ENCODE measurements at places on chromosomes 3 and 15.

- no peak for DNase-seq
Observed at GRCh38 chr15:67779549-67780111, 45.7 kb upstream of the SKOR1 start.

GRCh38 chr15:60283936-60284335, 113.8 kb downstream of the ANXA2 start:
- no peak for DNase-seq

- DNase-seq: no peak
Observed at GRCh38 chr3:100403362-100404249, 2.3 kb downstream of the LNP1 start.

DNA sequence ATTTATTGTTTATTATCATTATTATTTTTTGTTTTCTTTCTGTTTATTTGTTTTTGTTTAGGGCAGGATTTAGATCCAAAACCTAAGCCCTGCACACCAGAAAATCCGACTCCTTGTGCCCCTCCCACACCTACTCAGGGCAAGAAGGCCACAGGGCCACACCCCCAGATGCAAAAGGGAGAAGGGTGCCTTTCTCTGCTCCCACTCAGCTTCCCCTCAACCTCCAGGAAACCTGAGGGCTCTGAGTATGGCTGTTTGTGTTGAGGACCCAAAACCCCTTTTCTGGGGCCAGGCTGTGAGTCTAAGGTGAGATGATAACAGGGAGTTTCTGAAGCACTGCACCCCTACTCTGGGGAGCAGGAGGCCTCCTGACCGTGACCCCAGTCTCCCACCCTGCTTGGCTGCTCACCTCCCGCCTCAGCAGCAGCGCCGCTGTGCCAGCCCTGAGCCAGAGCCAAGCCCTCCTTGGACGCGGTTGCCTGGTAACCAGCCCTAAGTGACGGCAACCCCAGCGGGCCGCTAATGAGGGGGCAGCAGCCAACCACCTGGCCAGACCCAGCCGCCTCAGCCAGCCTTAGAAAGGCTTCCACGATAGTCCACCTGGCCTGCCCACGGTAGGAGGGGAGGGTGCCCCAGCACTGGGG, 6.4 kb upstream of the C15orf39 start:
- no peak for DNase-seq

DNA sequence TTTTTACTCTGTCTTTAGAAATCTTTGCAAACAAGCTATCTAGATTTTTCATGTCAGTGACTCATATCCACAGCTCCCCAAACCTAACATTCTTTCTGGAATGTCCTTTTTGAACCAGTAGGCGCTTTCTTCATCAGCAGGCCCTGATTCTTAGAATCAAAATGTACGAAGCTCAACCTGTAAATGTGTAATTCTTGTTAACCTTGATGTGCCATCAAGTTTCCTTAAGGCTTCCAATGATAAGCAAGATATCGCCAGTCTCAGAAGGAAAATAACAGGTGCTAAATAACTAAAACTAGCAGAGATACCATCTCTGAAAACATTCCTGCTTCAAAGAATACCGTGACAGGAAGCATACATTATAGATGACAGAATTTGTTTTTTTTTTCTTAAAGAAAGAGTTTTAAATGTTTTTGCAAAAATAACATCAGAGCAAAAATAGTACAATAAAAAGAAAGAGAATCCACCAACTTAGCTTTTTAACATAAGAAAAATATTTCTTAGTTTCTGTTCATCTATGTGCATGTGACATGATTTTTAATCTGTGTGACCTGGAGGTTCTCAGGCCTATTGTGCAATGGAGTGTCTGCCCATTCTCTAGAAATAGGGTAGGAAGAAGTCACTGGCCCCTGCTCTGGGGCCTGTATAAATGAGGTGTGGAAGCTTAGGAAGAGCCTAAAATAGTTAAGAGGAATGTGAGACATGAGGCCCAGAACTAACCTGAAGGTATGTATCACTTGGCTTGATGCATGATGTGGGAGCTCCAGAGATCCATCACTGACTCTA, 14.7 kb upstream of the SECISBP2L start:
- no peak for DNase-seq

- DNase-seq: no peak
Observed at GRCh38 chr15:95975212-95975611, 355.3 kb upstream of the NR2F2 start.

DNA sequence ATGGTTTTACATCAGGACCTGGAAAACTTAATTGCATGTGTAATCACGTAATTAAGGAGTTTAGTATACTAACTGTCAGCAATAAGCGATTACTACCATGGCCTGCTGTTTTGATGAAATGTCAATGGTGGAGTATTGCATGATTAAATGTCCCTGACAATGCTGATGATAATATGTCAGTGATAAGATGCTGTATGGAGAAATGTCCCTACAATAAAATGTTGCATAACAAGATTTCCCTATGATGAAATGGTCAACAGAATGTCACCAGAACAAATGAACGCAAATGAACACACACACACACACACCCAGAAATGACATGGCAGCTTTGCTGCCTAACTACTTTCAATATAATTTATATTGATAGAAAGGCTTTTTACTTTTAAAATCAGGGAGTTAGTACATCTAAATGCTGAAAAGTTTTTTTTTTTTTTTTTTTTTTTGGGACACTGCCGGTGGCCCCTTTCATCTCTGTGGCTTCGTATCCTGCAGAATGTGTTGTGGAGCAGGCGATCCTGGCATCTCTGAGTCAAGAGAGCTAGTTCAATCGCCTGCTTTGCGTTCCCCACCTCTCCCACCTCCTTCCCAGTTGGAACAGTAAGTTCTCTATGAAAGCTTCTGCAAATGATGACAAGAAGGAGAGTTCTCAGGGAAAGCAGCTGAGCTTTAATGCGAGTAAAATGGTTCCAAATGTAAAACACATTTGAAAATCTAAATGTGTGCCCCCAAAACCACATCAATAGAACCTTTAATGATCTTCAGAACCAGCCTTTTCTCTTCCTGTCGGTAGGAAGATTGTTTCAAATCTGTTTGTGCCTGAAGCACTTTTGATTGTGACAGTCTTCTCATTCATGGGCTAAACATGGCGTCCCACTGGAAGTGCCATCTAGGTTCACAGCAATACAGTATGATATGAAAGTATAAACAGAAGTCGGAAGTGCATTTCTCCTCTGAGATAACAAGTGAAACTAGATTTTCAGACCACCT, 170.1 kb upstream of the GBE1 start:
- DNase-seq: no peak

DNA sequence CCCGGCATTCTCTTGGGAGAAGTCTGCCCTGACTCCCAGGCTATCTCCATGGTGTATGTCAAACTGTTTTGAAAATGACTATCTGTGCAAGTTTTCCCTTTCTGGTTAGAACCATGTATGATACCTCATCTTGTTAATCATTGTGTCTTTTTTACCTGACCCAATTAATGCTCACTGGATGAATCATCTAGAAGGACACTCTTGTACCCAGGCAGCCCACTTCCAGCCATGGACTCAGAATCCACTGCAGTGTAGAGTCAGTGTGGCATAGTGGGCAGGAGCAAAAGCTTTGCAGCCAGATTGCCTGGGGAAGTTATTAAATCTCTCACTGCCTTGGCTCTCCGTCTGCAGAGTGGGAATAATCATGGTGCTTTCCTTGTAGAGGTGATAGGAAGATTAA, 1.2 kb downstream of the FAM3D start:
- DNase-seq: no peak

DNA sequence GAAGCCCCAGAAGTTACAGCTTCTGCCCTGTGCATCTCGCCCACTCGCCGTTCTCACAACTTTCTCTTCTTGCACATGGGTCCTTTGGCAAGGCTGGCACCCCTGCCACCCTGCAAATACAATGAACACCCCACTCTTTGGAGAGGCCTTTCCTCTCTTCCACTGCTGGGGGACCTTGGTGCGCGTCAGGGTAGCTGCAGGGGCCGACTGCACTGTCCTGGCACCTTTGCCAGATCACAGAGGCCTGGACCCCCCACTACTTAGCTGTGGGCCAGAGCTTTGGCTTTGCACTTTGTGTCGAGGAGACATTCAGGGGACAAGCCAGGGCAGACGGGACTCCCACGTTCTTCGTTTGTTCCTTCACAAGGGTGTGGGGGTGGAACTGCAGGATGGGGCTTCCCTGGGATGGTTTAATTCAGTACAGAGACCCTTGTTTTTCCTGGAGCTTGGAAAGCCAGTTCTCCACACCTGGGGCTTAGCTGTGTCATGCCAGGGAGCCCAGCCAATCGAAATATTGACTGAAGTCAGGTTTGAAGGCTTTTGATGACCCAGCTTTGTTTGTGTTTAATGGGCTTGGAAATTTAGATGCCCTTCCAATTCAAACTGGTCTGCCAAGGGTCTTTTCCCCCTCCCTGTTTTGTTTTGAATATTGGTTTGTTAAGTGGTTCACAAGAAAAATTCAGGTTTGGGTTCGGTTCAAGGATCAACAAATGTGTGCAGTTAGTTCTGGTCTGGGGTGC, 256.1 kb upstream of the TLE3 start:
- no peak for DNase-seq

DNA sequence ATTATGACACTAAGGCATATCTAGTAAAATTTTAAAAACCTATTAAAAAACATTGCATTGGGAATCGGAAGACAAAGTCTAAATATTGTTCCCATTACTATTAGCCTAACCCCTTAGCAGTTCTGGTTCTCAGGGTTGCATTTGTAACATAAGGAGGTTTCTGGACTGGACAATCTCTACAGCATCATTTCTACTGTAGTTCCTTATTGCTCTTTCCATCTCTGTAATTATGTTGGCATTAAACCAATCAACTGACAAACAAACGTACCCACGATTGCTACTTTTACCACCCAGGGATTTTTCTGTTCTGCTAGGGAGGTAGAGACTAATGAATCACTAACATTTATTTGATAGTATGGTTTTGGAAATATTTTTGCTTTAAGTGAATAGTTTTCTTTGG, 190.8 kb downstream of the CBLB start:
- DNase-seq: no peak

DNA sequence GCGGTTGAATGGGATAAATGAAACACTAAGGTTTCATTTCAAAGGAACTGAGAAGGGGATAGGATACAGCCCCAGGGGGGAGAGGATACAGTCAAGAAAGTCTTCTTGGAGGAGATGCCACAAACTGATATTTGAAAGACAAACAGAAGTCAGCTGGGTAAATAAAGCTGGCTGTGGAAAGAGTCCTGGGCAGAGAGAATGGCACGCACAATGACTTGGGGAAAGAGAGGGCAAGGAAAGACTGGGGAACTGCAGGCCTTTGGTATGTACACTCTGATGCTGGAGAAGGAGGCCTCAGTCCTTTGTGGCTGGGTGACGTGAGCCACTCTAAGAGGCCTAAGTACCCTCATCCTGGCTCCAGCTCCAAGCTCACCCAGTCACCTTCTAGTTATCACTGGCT, 45.2 kb upstream of the LMCD1 start:
- no peak for DNase-seq

DNA sequence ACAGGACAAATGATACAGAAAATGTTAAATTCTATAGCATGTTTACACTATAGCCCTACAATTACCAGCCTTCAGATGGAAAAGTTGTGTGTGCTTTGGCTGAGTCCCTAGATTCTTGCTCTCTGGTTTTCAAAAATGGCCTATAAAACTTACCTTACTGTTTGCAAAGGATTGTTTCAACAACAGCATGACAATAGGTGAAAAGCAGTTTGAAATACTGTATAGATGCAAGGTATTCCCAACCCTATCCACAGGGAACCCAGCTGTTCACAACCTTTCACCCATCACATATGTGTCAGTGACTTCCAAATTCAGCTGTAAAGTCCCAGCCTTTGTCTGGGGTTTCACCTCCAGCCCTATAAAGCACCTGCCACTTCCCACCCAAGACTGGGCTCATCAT, 97.3 kb downstream of the NEK10 start:
- DNase-seq: no peak

- no peak for DNase-seq
Observed at GRCh38 chr15:36882487-36883131, 217.7 kb downstream of the MEIS2 start.

- no peak for DNase-seq
Observed at GRCh38 chr15:40985541-40986330, 32.5 kb downstream of the CHAC1 start.

DNA sequence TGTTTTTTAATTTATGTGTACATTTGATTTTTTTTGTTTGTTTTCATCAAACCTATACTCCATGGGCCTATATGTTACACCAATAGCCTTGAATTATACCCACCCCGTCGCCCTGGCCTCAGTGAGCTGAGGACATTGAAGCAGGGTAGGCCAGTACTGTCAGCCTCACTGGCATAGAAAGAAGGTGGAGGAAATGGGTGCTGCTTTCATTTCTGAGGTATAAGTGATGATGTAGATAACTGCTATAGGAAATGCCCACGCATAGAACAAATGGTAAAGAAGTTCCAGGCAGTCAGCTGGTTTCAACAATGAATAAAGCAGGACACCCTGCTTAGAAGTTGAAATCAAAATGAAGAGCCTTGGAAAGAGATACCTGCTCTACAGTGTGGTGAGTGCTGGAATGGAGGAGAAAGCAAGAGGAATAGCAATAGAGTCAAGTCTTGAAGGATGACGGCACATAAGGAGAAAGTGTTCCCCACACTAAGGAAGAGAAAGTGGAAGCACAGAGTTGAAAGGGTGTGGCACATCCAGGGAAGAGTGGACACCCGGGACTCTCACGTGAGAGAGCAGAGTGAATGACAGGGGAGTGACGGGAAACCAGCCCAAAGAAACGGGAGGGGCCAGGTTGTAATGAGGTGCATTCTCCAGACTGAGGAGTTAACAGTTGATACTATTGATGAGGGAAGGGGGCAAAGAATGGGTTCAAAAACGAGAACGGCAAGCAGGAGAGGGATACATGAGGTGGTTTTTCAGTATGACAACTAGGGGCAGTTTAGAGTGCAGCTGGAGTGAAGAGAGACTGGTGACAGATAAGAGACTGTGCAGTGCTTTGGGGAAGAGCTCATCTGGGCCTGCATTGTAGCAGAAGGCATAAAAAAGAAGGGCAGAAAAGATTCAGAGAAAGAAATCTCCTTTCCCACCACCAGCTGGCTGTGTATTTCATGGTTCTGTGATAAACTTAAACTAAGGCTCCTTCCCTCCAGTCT, 70.5 kb downstream of the KLHL25 start:
- no peak for DNase-seq

DNA sequence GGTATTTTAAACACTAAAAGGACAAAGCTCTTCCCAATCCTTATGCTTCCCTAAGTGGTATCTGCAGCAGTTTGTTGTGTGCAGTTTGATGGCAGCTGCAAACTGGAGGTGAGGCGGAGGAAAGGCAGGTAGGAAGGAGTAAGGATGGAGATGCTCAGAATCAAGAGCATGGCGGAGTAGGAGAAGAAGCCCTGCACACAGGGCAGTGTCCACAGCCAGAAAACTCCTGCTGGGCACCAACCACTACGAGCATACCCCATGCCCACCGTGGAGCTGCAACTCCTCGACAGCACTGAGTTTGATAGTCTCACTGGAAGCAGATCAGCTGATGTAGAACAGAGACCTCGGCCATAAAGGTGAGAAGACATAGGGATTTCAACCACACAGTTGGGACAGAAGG, 30.3 kb upstream of the ESYT3 start:
- DNase-seq: no peak

Data from activated T-cell treated with anti-CD3 and anti-CD28 coated beads, Interleukin-2, amount 50 U/mL, for 4 hours (primary cell).